ENCODE measurements at places on chromosomes 4 and X.

DNA sequence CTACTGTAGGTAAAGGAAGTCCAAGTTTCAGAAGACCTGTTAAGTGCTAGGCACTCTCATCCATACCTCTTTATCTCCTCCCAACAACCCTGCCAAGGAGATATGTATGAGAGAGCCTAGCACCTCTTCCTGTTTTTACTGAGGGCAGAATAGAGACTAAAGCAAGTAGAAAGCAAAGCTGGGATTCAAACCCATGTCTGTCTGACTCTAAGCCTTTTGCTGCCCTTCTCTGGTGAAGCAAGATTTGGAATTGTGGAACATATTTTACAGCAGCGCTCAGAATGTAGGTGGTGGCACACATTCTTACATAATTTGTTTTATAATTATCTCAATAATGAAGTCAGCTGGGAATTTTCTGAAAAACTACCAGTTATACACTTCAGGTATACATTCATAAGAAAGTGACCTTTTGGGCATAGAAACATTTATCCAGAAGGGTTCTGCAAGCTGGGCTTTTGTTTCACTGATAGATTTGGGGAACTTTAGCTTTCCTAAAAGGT is 41.7 kb downstream of the SEPTIN11 start:
- no peak for DNase-seq

- no peak for DNase-seq
Measured at GRCh38 chr4:184370711-184371389, 103.5 kb downstream of the IRF2 start.

DNA sequence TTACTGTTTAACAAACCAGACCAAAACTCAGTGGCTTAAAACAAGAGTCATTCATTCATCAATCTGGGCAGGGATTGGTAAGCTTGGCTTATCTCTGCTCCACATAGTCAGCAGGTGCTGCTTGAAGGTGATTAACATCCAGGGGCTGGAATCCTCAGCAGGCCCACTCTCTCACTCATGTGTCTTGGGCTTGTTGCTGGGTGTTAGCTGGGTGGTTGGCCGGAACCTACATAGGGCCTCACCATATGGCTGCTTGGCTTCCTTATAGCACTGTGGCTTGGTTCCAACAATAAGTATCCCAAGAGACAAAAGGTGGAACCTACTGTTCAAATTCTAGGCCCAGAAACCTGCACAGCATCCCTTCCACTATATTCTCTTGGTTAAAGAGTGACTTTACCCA is 125.0 kb downstream of the RASGEF1B start:
- no peak for DNase-seq

- DNase-seq: no peak
Measured at GRCh38 chrX:121782976-121783375, 735.6 kb downstream of the GLUD2 start.

DNA sequence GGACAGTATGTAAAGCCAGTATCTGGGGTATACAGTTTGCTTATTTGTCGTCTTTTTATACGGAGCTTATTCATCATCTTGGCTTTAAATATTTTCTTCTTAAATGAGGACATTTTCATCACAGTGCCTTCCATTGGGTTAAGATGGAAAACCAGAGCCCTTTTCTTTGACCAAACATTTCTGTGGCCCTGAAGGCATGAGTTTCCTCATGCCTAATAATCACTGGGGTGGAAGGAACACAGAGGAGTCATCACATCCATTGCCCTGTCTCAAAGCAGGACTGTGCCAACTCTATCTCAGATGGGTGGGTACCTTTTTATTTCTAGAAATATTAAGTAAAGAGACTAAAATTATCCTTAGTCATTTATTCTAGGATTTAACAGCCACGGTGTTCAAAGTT is 40.0 kb downstream of the CHRDL1 start:
- no peak for DNase-seq

- DNase-seq: no peak
Measured at GRCh38 chr4:117447925-117448324, 362.5 kb upstream of the TRAM1L1 start.

DNA sequence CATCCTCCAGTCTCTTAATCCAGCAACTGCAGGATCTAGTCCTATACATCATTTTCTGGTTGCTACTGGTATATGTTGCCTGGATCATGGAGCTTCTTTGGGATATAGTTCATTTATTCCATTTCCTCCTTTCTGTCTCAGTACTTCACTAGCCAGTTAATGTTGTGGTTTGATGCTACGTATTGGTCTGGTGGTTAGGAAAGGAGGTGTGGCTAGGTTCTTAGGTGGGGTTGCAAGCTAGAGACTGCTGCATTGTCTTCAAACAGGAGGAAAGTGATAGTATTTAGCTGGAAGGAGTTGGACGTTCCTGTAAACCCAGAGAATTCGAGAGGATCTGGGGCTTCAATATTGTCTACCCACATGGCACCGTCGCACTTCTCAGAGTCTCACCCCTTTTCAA is 129.5 kb downstream of the SNCA start:
- DNase-seq: no peak

DNA sequence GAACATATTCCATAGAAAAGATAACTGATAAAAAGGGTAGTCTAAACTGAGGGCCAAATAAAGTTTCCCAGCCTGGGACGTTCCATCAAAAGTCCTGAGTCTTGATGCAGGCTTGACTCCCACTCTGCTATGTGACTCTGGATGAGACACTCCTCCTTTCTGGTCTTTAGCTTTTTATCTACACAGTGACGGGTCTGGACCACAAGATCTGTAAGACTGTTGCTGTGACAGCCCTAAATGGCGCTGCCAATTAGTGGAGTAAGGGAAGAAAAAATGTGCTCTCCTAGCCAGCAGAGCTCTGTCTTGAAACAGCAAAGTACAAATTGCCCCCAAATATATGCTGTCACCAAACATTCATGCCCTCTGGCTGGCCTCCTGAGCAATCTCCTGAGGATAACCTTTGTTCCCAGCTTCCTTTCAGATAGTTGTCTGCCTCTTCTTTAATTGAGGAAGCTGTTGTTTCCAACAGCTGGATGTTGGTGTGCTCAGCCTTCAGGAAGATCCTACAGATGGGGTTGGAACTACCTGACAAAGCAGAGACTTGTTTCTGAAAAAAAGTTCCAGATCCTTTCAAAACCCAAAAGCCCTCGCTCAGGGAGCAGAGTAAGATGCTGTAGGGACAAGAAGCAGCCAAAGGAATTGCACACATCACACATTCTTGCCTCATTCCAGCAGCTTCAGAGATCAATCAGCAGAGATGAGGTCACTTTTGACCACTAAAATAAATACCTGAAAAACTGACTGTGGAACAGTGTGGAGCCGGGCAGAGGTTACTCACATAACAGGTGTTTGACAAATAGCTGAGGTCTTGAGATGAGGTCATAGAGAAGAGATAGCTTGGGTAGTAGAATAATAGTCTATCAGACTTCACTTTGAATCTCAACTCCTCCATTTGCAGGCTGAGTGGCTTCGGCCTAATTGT is 383.4 kb upstream of the FGF13 start:
- no peak for DNase-seq

DNA sequence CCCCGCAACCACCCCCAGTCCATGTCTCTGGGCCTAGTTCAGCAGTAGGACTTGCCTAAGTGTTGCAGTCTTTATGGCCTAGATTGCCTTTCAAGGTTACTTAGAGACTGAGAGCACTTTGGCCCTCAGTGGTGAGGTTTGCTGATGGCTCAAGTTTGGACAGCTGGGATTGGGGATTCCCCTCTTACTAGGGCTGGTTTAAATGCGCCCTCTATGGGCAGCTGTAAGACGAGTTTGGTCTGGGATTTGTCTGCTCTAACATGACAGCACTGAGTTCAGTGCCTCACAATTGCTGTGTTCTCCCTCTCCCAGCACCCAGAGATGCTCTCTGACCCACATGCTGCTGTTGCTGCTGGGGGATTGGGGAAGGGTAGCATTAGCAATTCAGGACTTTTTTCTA is 23.1 kb downstream of the DACH2 start:
- no peak for DNase-seq

DNA sequence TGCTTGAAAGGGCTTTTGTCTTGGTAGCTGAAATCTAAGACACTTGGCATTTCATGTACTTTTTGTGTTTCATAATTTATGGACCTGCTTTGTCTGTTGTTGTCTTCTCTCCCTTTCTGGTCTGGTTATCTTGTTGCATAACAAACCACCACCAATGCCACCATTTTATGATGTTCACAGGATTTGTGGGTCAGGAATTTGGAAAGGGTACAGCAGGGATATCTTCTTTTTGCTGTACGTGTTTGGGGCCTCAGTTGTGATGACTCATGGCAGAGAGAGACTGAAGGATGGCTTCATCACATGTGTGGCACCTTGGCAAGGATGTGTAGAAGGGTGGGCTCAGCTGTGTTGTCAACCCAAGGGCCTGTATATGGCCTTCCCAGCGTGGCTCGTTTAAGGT is 35.2 kb downstream of the KDM6A start:
- no peak for DNase-seq

DNA sequence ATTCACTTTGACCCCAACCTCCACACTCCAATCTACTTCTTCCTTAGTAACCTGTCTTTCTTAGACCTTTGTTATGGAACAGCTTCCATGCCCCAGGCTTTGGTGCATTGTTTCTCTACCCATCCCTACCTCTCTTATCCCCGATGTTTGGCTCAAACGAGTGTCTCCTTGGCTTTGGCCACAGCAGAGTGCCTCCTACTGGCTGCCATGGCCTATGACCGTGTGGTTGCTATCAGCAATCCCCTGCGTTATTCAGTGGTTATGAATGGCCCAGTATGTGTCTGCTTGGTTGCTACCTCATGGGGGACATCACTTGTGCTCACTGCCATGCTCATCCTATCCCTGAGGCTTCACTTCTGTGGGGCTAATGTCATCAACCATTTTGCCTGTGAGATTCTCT is 344 bp downstream of the OR13H1 start:
- no peak for DNase-seq

GRCh38 chr4:89741768-89742167 is 95.2 kb downstream of the SNCA start:
- no peak for DNase-seq

DNA sequence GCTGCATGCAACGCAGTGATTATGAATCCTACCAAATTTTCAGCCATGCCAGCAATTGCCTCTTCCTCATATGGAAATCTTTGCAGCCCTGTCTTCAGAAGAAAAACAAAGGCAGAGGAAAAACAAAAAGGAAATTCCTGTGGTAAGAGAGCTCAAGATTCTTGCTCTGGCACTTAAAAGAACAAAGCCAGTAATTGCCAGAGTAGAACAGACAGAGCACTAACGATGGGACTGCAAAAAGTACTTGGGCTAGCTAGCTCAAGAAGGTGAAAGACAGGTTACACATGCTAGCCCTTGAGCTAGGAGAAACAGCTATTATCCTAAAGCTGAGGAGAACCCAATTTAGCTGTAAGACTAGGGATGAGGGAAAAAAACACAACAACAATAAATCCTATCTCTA is 582.3 kb downstream of the KCNIP4 start:
- no peak for DNase-seq

DNA sequence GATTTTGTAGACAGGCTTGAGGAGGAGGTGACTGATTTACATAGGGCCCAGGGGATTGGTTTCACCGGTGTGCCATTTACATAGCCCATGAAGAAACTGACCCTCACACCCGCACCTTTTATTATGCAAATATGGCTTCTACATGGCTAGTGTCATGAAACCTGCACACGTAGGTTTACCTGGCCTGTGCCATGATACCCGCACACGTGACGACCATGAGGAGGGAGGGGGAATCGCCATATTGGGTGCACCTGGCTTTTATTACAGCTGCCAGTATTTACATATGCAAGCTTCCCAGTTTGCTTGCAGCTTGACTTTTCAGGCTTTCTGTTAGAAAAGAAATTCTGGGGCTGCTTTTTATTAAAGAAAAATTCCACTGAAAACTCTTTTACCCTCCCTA is 359.7 kb downstream of the ADAM29 start:
- DNase-seq: no peak

- DNase-seq: no peak
Measured at GRCh38 chrX:71609095-71609750, 9.1 kb downstream of the CXCR3 start.

DNA sequence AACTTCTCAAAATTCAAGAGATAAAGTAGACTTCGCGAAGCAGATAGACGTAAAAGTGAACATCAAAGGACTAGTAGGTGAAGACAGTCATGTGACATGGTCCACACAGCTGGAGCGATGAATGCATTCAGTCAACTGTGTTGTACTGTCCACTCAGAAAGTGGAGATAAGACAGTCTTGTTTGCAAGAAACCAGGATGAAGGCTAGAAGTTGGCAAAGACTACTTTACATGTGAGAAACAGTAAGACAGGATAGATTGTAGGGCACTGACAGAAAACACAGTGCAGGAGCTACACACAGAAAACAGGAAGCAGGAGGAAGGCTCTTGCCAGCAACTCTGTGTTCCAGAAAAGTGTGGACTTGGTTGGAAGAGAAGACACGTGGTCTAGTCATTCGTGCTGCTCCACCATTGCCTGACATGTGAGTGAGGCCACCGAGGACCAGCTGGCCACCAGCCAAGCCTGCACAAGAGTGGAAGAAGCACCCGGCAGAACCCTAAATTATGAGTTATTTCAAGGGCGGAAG is 78.9 kb downstream of the FAT1 start:
- DNase-seq: no peak

DNA sequence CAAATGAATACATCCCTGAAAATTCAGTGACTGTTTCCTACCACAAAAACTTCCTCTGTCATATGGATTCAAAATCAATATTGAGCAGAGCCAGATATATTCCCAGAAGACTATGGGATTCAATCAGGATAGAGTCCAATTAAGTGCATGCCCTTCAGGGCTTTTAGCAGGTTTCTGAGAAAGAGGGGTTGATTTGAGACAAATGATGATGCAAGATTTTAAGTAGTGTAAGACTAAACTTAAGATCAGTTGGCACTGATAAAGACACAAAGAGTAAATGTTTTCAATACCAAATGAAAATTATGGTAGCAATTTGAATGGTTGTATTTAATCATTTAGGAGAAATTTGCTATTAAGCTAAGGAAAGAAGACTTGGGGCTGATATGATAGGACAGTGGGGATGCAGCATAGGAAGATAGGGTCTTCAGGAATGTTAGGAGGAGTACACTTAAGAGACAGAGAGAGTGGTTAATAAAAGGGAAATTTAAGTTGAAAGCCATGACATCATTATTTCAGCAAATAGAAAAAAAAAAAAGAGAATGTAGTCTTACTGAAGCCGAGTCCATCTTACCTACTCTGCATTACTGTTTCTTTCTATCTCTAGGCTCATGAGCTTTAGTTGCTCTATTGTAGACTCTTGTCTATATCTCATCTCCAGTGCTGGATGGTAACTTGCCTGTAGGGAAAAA is 32.0 kb upstream of the XK start:
- DNase-seq: no peak

GRCh38 chrX:53356186-53356585 is 66.3 kb downstream of the SMC1A start:
- DNase-seq: no peak

- no peak for DNase-seq
Measured at GRCh38 chr4:114178392-114178791, 198.9 kb upstream of the ARSJ start.

GRCh38 chrX:23964191-23964590 is 56.4 kb downstream of the CXorf58 start:
- no peak for DNase-seq

- DNase-seq: no peak
Measured at GRCh38 chr4:10605746-10606482, 78.7 kb downstream of the CLNK start.
